Left forelimb (tissue), 1 donor: ENCODE measurements at places on chromosomes 12 and 14.

GRCh38 chr12:29492891-29493290 lies 4.6 kb downstream of the OVCH1 start:
- no peak for DNase-seq

DNA sequence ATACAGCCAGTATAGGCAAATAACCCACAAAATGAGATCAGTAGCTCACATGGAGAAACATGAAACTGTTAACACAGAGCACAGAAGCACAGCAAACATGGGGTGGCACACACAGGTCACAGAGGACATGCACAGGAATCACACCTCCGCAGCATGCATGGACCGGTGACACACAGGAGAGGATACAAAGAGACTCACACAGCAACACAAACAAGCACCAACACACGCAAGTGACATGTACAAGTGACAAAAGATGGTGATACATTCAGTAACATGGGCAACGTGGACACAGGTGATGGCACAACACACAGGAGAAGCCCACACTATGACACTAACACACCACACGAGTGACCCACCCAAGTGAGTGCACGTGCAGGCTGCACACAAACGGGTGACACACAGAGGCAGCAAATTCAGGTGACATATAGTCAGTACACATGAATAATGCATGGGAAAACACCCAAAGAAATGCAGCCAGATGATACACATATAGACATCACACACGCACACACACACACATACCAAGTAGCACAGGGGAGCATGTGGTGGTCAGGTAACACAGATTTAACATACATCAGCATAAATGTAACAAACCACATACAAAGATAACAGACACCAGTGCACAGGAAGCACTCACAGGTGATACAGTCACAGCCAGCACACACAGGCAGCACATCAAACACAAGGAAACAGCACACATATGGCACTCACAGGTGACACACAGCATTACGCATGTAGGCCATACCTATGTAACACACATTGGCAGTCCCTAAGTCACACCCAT lies 216.0 kb upstream of the SFSWAP start:
- DNase-seq: peak; percentile 52

GRCh38 chr14:56891226-56891625 lies 80.9 kb upstream of the OTX2 start:
- no peak for DNase-seq

GRCh38 chr12:52142431-52142830 lies 49.4 kb downstream of the KRT80 start:
- no peak for DNase-seq
